ENCODE measurements at places on chromosomes 5 and 9.

DNA sequence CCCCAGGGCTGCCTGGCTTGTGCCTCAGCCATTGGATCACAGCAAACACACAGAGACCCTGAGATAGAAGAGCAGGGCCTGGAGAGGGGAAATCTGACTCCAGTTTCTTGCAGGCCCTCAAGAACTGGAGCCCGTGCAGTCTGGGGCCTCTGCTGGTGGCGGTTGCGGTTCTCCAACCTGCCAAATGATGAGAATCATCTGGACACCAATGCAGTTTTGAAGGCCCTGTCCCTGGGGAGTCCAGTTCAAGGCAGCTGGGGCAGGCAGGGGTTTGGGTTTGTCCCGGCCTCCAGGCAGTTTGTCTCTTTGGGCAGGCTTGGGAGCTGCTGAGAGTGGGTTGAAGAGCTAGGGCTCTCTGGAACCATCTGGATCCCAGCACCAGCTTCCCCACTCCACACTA is 7.4 kb downstream of the NKX2-5 start:
- no peaks in the 10 kb centered on the region for H3K4me1 ChIP-seq
- no peaks in the 10 kb centered on the region for H3K36me3 ChIP-seq
- peaks cover 47% of the 10 kb centered on the region for H3K27me3 ChIP-seq
- no peak for DNase-seq
- no peak overlapping the region for H3K27ac ChIP-seq

- H3K4me3 ChIP-seq = no peak overlapping the region
- no peak overlapping the region for H3K27ac ChIP-seq
- no peak for DNase-seq
- no peaks in the 10 kb centered on the region for H3K36me3 ChIP-seq
These were observed 242.0 kb upstream of the TRPM3 start for GRCh38 chr9:71363286-71363961.

DNA sequence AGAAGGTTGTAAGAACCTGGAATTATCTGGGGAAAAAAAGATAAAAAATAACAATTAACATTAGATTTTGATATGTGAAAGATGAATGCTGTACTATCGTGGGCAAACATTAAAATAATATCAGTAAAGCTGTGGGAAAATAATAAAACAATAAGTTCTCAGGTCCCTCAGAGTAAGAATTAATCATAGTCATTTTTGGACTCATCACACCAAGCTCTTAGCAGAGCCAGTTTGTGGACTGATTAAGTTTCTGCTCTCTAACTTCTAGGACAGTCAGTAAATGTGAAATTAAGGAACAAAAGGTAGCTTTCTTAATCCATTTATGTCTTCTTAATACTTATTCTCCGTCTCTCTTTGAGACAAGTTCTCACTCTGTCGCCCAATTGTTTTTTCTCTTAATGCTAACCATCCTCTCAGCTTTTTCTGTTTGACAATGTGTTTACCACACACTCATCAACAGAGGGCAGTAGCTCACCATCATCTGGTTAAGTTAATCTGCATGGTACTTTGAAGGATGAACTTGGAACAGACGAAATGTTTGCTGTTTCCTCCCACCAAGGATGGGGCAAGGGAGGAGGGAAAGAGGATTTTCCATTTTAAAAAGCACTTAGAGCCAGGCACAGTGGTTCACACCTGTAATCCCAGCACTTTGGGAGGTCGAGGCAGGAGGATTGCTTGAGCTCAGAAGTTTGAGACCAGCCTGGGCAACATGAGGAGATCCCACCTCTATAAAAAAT is 5.3 kb upstream of the ACO1 start:
- no peaks in the 10 kb centered on the region for H3K27me3 ChIP-seq
- H3K36me3 ChIP-seq = no peaks in the 10 kb centered on the region
- no peak overlapping the region for H3K27ac ChIP-seq
- no peak overlapping the region for H3K4me3 ChIP-seq

- H3K27ac ChIP-seq = no peak overlapping the region
- H3K36me3 ChIP-seq = no peaks in the 10 kb centered on the region
- no peak overlapping the region for H3K4me3 ChIP-seq
- no peaks in the 10 kb centered on the region for H3K4me1 ChIP-seq
- DNase-seq = no peak
These were observed 316.3 kb downstream of the GABRB2 start for GRCh38 chr5:161230221-161230620.

DNA sequence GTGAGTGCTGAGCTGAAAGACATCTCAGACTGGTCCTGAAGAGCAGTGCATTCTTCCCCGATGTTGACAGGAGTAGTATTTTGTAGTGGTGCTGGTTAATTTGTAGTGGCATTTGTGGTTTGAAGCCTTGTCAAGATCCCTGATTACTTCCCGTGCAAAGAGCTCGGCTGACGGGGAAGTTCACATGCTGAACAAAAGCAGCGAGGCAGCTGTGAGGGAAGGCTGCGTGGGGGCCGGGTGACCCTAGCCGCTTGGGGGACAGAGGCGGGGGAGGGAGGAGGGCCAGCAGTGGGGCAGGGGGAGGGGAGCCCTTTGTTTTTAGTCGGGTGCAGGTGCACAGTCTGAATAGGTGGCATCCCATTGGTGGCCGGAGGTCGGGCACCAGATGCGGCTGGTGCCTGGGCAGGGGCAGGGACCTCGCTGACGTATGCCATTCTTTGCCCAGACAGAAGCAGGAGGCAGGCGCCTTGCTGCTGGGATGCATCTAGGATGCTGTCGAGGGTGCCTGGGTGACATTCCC is 64.7 kb downstream of the CRB2 start:
- no peak for DNase-seq
- no peak overlapping the region for H3K4me3 ChIP-seq
- no peaks in the 10 kb centered on the region for H3K36me3 ChIP-seq
- no peak overlapping the region for H3K27ac ChIP-seq

GRCh38 chr5:66728049-66728448 is 131.9 kb downstream of the MAST4 start:
- no peaks in the 10 kb centered on the region for H3K4me1 ChIP-seq
- H3K4me3 ChIP-seq = no peak overlapping the region
- H3K27me3 ChIP-seq = no peaks in the 10 kb centered on the region
- DNase-seq = no peak
- H3K36me3 ChIP-seq = no peaks in the 10 kb centered on the region

- no peak for DNase-seq
- no peaks in the 10 kb centered on the region for H3K4me1 ChIP-seq
- H3K36me3 ChIP-seq = no peaks in the 10 kb centered on the region
- no peaks in the 10 kb centered on the region for H3K27me3 ChIP-seq
These were observed 75.6 kb downstream of the ST8SIA4 start for GRCh38 chr5:100827481-100827889.

DNA sequence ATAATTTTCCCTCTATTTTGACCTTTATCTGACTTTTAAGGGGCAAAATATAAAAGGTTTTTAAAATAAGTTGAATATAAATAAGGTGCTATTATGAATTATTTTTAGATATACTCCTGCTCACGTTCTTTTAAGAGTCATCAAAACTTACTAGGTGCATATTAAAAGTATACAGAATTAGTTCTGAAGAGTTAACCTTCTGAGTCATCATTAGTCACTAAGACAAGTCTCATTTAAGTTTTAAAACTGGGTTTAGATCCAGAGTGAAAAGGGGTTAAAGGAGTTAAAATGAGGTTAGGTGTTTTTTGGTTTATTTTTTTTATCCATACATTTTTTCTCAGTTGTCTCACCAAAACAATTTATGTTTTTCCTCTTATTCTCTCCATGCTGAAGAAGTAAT is 41.7 kb downstream of the SMIM15 start:
- H3K4me3 ChIP-seq = no peak overlapping the region
- H3K4me1 ChIP-seq = no peaks in the 10 kb centered on the region
- no peaks in the 10 kb centered on the region for H3K36me3 ChIP-seq
- no peaks in the 10 kb centered on the region for H3K27me3 ChIP-seq
- DNase-seq = no peak
- no peak overlapping the region for H3K27ac ChIP-seq

GRCh38 chr5:67156976-67157583 is 39.5 kb downstream of the CD180 start:
- no peak for DNase-seq
- H3K27me3 ChIP-seq = no peaks in the 10 kb centered on the region
- no peak overlapping the region for H3K27ac ChIP-seq
- no peak overlapping the region for H3K4me3 ChIP-seq
- H3K4me1 ChIP-seq = peaks cover 19% of the 10 kb centered on the region
- H3K36me3 ChIP-seq = no peaks in the 10 kb centered on the region

- H3K27me3 ChIP-seq = no peaks in the 10 kb centered on the region
- no peaks in the 10 kb centered on the region for H3K36me3 ChIP-seq
- no peaks in the 10 kb centered on the region for H3K4me1 ChIP-seq
- no peak overlapping the region for H3K27ac ChIP-seq
- no peak for DNase-seq
These were observed 9.7 kb upstream of the SNX24 start for GRCh38 chr5:122835681-122836080.

- peak overlapping the region; percentile 82 for H3K4me3 ChIP-seq
- DNase-seq = no peak
- peaks cover 52% of the 10 kb centered on the region for H3K4me1 ChIP-seq
- H3K27ac ChIP-seq = peak overlapping the region; percentile 88
- no peaks in the 10 kb centered on the region for H3K36me3 ChIP-seq
These were observed 1.6 kb downstream of the SREK1IP1 start for GRCh38 chr5:64766941-64767340.

GRCh38 chr9:114386886-114387679 is 699 bp downstream of the AKNA start:
- no peak for DNase-seq
- H3K36me3 ChIP-seq = no peaks in the 10 kb centered on the region
- H3K27ac ChIP-seq = peak overlapping the region; percentile 74

DNA sequence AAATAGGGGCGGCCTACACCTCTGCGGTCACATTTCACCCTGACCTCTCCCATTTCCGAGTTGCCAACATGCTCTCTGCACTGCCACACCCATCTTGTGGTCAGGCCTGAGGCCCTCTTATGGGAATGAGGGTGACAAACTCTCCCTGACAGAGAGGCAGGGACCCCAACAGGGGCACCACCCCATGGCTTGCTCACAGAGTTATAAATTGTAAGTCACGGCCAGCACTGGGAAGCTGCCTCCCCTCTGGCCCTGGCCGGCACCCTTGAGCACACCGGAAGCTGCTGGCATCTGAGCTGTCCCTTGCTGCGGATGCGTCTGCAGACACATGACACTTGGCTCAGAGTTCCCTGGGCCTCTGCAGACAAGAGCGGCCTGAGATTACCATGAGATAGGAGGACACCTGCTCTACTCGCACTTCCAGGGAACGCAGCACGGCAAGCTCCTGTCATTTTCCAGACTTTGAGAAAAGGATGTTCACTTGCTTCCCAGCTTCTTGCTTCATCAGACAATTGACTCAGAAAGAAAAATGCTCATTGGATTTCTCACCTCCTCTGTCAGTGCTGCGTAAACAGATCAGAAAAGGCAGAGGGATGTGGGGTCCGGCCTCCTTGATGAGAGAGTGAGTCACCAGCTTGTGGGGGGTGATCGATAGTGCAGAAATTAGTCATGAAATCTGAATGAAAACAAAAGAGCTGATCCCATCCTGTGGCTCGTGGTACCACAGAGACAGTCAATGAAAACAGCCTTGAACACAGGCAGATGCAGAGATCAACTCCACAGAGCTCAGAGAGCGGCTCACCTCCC is 269.8 kb downstream of the SYK start:
- H3K4me3 ChIP-seq = no peak overlapping the region
- H3K27me3 ChIP-seq = no peaks in the 10 kb centered on the region
- peaks cover 31% of the 10 kb centered on the region for H3K4me1 ChIP-seq
- H3K27ac ChIP-seq = peak overlapping the region; percentile 92
- peak; percentile 91 for DNase-seq

DNA sequence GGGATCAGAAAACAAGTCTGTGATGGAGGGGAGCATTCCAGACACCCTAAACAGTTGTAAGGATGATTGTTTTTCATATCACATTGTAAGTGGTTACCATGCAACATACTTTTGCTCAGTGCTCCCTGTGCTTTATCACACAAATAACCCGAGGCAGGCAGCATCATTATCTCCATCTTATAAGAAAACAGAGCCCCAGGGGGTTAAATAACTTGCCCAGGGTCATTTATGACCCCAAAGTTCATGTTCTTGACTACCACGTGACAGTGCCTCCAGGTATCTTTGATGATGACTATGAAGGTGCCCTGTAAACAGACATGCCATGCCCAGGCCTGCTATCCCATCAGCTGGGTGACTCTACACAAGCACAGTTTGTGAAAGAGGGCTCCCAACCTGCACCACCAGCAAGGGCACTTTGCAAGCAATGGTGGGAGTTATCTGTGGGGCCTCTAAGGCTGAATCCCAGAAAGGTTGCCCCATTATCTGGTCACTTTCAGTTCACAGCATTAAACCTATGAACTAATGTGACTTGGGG is 9.5 kb downstream of the GNPDA1 start:
- no peaks in the 10 kb centered on the region for H3K27me3 ChIP-seq
- no peaks in the 10 kb centered on the region for H3K36me3 ChIP-seq
- H3K4me3 ChIP-seq = no peak overlapping the region
- DNase-seq = no peak

DNA sequence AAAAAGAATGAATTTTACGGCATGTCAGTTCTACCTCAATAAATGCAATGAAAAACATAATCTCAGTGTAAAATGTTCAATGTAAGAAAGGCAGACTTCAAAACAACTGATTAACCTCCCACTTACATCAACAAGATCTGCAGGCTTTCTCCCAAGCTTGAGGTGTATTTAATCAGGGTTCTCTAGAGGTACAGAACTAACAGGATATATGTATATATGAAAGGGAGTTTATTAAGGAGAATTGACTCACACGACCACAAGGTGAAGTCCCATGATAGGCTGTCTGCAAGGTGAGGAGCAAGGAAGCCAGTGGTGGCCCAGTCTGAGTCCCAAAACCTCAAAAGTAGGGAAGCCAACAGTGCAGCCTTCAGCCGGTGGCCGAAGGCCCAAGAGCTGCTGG is 35.9 kb downstream of the MARCHF3 start:
- H3K36me3 ChIP-seq = no peaks in the 10 kb centered on the region
- H3K4me1 ChIP-seq = peaks cover 20% of the 10 kb centered on the region
- H3K4me3 ChIP-seq = no peak overlapping the region

DNA sequence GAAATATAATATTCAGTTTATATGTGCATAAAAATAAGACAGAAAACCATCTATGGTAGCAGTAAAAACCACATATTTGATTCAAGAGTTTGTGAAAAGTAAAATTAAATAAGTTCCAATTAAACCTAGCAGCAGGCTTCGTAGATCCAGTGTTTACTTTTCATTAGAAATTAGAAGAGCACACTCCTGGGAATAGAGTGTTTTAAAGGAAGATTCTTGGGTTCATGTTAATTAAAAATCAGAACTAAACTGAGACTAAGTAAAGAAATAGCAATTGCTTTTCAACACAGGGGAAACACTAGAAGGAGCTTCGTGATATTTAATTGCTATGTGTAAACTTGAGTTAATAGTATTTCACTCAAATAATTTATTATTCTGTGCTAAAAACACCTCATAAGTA is 1097.8 kb upstream of the CDH18 start:
- no peak overlapping the region for H3K27ac ChIP-seq
- H3K27me3 ChIP-seq = no peaks in the 10 kb centered on the region
- H3K36me3 ChIP-seq = no peaks in the 10 kb centered on the region

Measured in gastrocnemius medialis (tissue), 4 donors.